Tibial nerve (tissue), 4 donors: ENCODE measurements at places on chromosomes 2 and 18. TPM values are rescaled to one million over a fixed set of nuclear protein-coding genes. Genes with fewer than 3 reads are reported as not detected.

Gene ABCB11
- not detected for total RNA-seq

Gene PROKR1
- not detected for total RNA-seq

Gene KRTCAP3
- 3.6 TPM for total RNA-seq

Gene COPS8
- total RNA-seq = 83.7 TPM

Gene IFT172
- 30.9 TPM for total RNA-seq

Gene TRAPPC12
- 157 TPM for total RNA-seq

Gene CD8B2
- not detected for total RNA-seq

Gene DSG2
- 6.6 TPM for total RNA-seq

Gene POTEJ
- not detected for total RNA-seq

Gene CCDC88A
- 62.1 TPM for total RNA-seq

Gene AMER3
- not detected for total RNA-seq

Gene SLC9A4
- total RNA-seq = not detected
